HAP-1 (cell line): ENCODE measurements at places on chromosomes 11 and 22.

GRCh38 chr22:36875741-36876140 lies 14.9 kb downstream of the NCF4 start:
- no peak for DNase-seq

DNA sequence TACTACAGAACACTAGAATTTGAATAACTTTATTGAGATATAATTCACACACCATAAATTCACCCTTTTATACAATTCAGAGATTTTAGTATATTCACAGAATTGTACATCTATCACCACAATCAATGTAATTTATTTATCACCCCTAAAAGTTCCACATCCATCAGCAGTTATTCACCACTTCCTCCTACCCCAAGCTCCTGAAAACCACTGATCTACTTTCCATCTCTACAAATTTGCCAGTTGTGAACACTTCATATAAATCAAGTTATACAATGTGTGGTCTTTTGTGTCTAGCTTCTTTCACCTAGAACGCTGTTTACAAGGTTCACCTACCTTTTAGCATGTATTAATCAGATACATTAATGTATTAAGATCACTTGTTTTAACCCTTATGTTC lies 179.6 kb downstream of the TTC28 start:
- DNase-seq, result no peak

- no peak for DNase-seq
These were observed 207.5 kb downstream of the CTTN start for GRCh38 chr11:70605846-70606245.

DNA sequence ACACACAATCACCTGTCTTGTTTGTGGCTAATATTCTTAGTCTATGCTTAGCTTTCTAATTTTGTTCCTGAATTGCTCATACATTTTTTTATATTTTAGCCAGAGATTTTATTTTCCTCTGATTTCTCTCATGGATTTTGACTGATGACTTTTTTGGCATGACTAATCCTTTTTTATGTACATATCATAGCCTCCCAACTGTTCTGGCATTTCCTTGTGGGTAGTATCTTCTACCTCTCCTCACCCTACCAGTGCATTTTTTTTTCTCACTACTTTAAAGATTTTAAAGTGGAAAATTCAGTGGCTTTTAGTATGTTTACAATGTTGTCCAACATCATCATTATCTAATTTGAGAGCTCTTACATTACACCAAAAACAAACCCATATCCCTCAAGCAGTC lies 84.4 kb upstream of the TENM4 start:
- DNase-seq, result no peak

DNA sequence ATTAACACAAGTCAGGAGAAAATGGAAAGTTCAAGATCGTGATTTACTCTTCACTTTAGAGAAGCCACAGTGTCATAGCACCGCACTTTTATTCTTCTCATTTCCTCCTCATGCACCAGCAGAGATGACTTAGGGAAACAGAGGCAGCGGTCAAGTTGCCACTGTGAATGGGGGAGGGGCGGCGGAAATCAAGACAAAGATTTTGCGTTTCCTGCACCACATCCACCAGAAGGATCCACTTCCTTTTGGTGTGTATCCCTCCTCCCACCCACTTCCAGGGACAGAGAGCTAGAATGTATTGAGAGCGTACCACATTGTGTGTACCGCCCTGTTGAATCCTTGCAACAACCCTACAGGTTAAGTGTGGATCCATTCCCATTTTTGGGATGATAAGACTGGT lies 21.8 kb downstream of the TSPAN18 start:
- no peak for DNase-seq

GRCh38 chr22:32042924-32043323 lies at the start of gene SLC5A1:
Gene SLC5A1, plus strand, starts transcription at chr22:32043261. Its CDS starts 21 bp downstream, at chr22:32043282.
- no peak for DNase-seq

DNA sequence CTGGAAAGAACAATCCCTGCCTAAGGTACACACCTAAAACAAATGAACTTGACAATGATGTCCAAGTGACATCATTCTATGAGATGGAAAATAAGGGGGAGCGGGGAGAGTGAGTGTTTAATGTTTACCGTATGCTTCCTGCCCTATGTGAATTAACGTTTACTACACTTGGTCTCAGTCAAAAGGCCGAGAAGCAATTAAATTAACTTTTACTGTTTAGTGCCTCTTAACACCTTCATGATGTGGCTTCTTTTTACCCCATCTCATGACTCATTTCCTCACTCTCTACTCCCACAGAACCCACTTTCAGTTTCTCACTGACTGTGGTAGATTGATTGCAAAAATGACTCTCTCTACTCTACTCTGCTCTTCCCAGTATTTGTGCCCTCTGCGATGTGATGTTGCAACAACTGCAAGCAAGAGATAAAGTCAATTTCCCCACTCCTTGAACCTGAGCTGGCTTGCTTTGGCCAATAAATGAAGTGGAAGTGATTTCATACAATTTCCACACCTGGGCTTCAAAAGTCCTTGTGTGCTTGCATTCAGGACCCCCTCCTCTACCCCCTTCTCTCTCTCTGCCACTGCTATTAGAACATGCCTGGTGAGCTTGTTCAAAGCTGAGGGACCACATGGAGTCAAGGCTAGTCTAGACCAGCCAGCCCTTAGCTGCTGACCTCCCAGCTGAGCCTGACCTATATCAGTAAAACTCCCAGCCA lies 11.6 kb upstream of the ALKBH3 start:
- DNase-seq, result no peak

DNA sequence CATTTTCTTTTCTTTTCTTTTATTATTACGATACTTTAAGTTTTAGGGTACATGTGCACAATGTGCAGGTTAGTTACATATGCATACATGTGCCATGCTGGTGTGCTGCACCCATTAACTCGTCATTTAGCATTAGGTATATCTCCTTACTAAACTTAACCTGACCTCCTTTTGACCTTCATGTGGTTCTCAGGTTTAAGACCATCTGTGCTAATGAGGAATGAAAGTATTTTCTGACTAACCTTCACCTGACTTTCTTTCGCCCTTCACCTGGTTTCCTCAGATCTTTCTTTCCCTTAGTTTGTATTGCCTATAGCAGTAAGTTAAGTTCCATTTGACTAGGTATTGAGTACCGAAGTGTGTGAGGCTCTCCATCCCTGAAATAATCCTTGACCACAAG lies 6.5 kb downstream of the EXPH5 start:
- no peak for DNase-seq

DNA sequence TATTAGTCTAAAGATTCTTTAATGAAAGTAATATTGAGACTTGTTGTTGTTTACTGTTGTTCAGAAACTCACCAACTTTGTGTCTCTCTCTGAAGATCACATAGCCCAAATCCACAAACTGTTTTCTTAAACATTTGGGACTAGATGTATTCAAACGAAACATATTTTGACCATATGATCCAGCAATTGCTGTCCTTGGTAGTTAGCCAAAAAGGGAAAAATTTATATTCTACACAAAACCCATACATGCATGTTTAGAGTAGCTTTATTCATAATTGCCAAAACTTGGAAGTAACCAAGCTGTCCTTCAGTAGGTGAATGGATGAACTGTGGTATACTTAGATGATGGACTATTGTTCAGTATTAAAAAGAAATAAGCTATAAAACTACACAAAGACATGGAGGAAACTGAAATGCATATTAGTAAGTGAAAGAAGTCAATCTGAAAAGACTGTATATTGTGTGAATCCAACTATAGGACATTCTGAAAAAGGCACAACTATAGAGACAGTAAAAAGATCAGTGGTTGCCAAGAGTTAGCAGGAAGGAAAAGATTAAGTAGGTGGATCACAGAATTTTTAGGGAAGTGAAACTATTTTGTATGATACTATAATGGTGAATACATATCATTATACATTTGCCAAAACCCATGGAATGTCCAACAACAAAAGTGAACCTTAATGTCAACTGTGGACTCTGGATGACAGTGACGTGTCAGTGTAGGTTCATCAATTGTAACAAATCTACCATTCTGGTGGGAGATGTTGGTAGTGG lies 442.9 kb downstream of the INSC start:
- DNase-seq, result no peak

DNA sequence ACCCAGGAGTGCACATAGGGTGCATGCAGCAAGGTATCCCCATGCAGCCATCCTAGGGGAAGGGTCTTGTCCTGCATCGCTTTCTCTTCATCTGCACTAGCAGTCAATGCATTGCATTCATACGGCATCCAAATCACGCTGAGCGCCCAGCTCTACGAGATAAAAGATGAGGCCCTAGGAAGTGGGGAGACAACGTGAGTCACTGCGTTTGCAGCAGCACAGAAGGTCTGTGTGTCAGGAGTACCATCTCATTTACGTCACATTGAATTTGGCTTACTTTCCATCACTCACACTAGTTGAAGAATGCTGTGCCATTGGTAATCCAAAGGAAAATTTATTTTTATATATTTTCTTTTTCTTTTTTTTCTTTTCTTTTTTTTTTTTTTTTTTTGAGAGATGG lies 2.5 kb upstream of the ST14 start:
- DNase-seq, result no peak

- DNase-seq, result no peak
These were observed 76.2 kb downstream of the SNX19 start for GRCh38 chr11:130839981-130840666.

GRCh38 chr11:8071616-8072581 lies 9.1 kb upstream of the TUB start:
- no peak for DNase-seq
